Activated CD4-positive, alpha-beta memory T cell treated with anti-CD3 and anti-CD28 coated beads, Interleukin-2, amount 10 ng/mL, durations not matched to agents 7 days and 5 days (primary cell): ENCODE measurements at places on chromosomes 6 and 20. TPM values are rescaled to one million over a fixed set of nuclear protein-coding genes. Genes with fewer than 3 reads are reported as not detected.

The GCNT2 gene
- total RNA-seq: 3.1 TPM

DNA sequence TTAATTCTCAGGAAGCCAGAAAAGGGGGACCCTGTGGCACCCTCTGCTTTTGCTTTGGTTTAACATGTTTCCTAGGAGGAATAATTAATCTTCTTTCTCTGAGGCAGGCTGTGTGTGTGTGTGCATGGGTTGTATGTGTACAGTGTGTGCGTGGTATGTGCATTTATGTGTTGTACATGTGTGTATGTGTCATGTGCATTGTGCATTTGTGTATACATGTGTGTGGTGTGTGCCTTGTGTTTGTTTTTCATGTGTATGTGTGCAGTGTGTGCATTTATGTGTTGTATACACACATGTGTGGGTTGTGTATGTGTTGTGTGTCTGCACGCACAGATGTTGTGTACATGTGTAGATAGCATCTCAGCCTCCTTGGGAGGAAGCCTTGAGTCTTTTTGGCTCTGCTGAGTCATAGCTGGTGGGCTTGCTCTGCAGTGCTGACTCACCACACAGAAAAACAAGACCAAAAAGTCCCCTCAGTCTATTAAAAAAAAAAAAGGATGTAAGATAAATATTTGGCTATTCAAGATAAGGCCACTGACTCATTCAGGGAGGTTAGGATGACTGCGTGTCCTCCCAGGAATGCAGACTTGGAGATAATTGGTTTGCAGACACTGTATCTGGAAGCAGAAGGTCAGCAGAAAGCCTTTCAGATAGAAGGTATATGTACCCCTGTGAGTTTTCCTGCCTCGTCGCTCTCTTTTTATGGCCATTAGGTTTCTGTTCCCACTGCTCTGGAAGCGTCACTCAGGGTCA lies 58.6 kb downstream of the SYNJ2 start:
- H3K4me3 ChIP-seq: no peak overlapping the region
- H3K27me3 ChIP-seq: no peaks in the 10 kb centered on the region
- H3K27ac ChIP-seq: peak overlapping the region; percentile 79
- H3K4me1 ChIP-seq: peaks cover 39% of the 10 kb centered on the region
- peak; percentile 53 for DNase-seq
- peaks cover 49% of the 10 kb centered on the region for H3K36me3 ChIP-seq

- no peak overlapping the region for H3K4me3 ChIP-seq
- peaks cover 6% of the 10 kb centered on the region for H3K27me3 ChIP-seq
- no peaks in the 10 kb centered on the region for H3K36me3 ChIP-seq
- no peak for DNase-seq
- peaks cover 23% of the 10 kb centered on the region for H3K4me1 ChIP-seq
Measured at GRCh38 chr6:150813993-150814359, 51.5 kb upstream of the MTHFD1L start.

The OXT gene
- total RNA-seq: not detected

The RIMS4 gene
- total RNA-seq: not detected

The MATN4 gene
- total RNA-seq: 0.83 TPM
